ENCODE measurements at places on chromosomes 7 and 10. TPM values are rescaled to one million over a fixed set of nuclear protein-coding genes. Genes with fewer than 3 reads are reported as not detected.

MOGAT3 gene
- 0.68 TPM for polyA plus RNA-seq

GRCh38 chr10:127920306-127921074 lies 13.6 kb downstream of the PTPRE start:
- no peak for DNase-seq

DNA sequence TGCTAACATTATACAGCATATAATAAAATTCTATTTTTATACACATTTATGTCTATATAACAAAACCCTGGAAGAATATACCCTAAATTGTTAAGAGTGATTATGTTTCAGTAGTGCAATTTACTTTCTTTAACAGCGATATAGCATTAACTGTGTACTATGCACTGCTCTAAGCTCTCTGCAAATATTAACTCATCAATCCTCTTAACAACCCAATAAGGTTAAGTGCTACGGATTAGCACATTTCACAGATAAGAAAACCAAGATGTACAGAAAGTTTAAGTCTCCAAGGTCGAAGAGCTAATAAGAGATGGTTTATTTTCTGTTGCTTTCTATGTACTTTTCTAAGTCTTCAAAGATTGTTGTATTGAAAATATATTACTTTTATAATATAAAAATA lies 95.8 kb downstream of the SEMA3C start:
- DNase-seq = no peak

DNA sequence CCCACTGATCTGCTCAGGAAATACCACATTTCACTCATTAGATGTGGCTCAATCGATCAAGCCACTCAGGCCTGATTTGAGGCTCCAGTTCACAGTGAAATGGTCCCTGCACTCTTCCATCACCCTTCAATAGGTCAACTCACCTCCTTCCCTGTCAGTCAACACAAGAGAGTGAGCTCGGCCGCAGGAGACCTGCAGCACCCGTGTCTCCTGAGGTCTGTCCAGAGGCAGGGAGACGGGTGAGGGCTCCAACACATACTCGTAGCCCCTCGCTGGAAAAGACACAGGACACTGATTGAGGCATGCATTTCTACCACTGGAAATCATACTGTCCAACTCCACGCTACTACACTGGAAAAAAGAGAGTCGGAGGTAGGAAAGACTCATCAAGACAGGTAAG lies 7.1 kb downstream of the RCC1L start:
- no peak for DNase-seq

DNA sequence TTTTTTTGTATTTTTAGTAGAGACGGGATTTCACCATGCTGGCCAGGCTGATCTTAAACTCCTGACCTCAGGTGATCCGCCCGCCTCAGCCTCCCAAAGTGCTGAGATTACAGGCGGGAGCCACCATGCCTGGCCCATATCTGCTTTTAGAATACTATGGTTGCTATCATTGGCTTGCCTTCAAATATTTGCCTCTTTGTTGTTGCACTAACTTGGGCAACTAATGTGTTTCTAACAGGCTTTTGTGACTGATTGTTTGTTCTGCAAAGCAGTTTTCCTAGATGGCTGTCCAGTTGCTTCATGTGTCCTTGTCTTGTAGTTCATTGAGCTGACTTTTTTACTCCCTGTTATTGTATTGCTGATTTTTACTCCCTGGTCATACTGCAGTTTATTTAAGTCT lies 9.7 kb downstream of the VDAC2 start:
- DNase-seq = no peak
